ENCODE measurements at places on chromosomes 13 and 19.

- H3K27ac ChIP-seq, result no peak overlapping the region
- no peak for DNase-seq
- no peaks in the 10 kb centered on the region for H3K4me1 ChIP-seq
- no peak overlapping the region for H3K4me3 ChIP-seq
These were observed 469.8 kb downstream of the DCT start for GRCh38 chr13:94009701-94010100.

DNA sequence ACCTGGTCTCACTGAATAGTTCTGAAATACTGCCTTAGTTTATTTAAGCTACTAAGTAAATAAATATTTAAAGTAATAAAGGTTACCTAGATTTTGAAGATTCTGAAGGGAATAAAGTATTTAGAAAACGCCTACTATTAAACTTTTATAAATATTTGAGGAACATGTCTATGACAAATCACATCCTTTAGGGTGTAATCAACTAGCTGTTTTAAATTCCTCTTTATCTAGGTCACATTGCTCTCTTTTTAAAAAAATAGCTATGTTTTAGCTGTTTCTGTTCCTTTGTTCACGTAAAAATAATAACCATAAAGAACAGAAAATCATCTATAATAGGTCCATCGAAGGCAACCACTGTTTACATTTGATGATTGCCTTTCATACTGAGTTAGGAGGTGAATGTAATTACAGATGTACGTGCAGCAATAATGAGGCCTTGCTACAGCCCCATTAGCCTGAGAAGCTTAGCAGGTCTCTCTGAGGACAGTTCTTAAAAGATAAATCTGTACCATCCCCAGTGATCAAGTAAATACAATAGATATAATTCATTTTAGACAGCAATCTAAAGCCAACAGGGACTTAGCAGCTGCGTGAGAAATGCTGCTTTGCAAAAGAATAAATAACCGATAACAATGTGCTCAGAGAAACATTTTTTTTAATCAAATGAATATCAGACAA, 449.5 kb downstream of the LIG4 start:
- no peaks in the 10 kb centered on the region for H3K36me3 ChIP-seq
- H3K27me3 ChIP-seq, result no peaks in the 10 kb centered on the region
- H3K27ac ChIP-seq, result no peak overlapping the region
- no peak overlapping the region for H3K4me3 ChIP-seq
- no peaks in the 10 kb centered on the region for H3K4me1 ChIP-seq
- DNase-seq, result no peak

DNA sequence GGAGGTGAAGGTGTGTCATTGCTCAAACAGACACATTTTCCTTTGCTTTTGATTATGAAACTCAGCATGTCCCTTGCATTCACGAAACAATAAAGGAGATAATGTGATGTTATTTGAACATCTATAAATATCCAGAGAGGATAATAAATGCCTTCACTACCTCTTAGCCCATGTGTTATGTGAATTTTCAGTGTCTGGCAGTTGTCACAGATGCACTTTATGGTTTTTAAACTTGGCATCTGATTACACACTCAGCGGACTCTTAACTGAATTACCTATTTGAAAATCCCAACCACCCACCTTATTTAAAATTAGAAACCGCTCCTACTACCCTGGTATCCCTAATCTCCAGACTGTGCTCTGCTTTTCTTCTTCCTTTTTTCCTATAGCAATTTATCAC, 254.2 kb downstream of the COG6 start:
- no peak for DNase-seq
- H3K36me3 ChIP-seq, result no peaks in the 10 kb centered on the region
- no peak overlapping the region for H3K4me3 ChIP-seq

- H3K36me3 ChIP-seq, result no peaks in the 10 kb centered on the region
- no peaks in the 10 kb centered on the region for H3K4me1 ChIP-seq
- H3K27me3 ChIP-seq, result no peaks in the 10 kb centered on the region
- no peak for DNase-seq
These were observed 40.5 kb upstream of the KLF5 start for GRCh38 chr13:73018336-73018735.

GRCh38 chr13:65529541-65529940, 1700.6 kb downstream of the PCDH9 start:
- H3K4me3 ChIP-seq, result no peak overlapping the region
- DNase-seq, result no peak
- no peaks in the 10 kb centered on the region for H3K4me1 ChIP-seq
- no peak overlapping the region for H3K27ac ChIP-seq
- H3K36me3 ChIP-seq, result no peaks in the 10 kb centered on the region

GRCh38 chr13:101146101-101146898, 270.0 kb downstream of the NALCN start:
- H3K27ac ChIP-seq, result no peak overlapping the region
- H3K27me3 ChIP-seq, result no peaks in the 10 kb centered on the region
- no peak overlapping the region for H3K4me3 ChIP-seq
- no peaks in the 10 kb centered on the region for H3K4me1 ChIP-seq
- no peaks in the 10 kb centered on the region for H3K36me3 ChIP-seq

- no peaks in the 10 kb centered on the region for H3K4me1 ChIP-seq
- DNase-seq, result no peak
- H3K36me3 ChIP-seq, result no peaks in the 10 kb centered on the region
- no peak overlapping the region for H3K27ac ChIP-seq
- H3K4me3 ChIP-seq, result no peak overlapping the region
These were observed 853.3 kb downstream of the GPC5 start for GRCh38 chr13:92251671-92252210.

GRCh38 chr13:107139006-107139405, 571.1 kb upstream of the ARGLU1 start:
- DNase-seq, result no peak
- H3K4me1 ChIP-seq, result no peaks in the 10 kb centered on the region
- H3K36me3 ChIP-seq, result no peaks in the 10 kb centered on the region

- no peaks in the 10 kb centered on the region for H3K36me3 ChIP-seq
- no peaks in the 10 kb centered on the region for H3K27me3 ChIP-seq
- no peak overlapping the region for H3K4me3 ChIP-seq
- H3K27ac ChIP-seq, result no peak overlapping the region
- H3K4me1 ChIP-seq, result no peaks in the 10 kb centered on the region
These were observed 168.1 kb upstream of the IRS2 start for GRCh38 chr13:109954441-109954840.

GRCh38 chr19:12224676-12225075, 61.8 kb downstream of the ZNF136 start:
- H3K36me3 ChIP-seq, result no peaks in the 10 kb centered on the region
- H3K4me1 ChIP-seq, result no peaks in the 10 kb centered on the region
- H3K27me3 ChIP-seq, result no peaks in the 10 kb centered on the region
- no peak overlapping the region for H3K4me3 ChIP-seq

GRCh38 chr19:48487544-48487943, 18.4 kb downstream of the CYTH2 start:
- H3K4me3 ChIP-seq, result no peak overlapping the region
- DNase-seq, result no peak
- H3K27ac ChIP-seq, result no peak overlapping the region
- peaks cover 3% of the 10 kb centered on the region for H3K4me1 ChIP-seq
- H3K36me3 ChIP-seq, result no peaks in the 10 kb centered on the region

GRCh38 chr19:5091018-5091683, 122.2 kb downstream of the KDM4B start:
- H3K4me3 ChIP-seq, result no peak overlapping the region
- peaks cover 2% of the 10 kb centered on the region for H3K4me1 ChIP-seq
- H3K36me3 ChIP-seq, result no peaks in the 10 kb centered on the region
- no peaks in the 10 kb centered on the region for H3K27me3 ChIP-seq

- no peaks in the 10 kb centered on the region for H3K36me3 ChIP-seq
- no peak overlapping the region for H3K4me3 ChIP-seq
- no peak overlapping the region for H3K27ac ChIP-seq
These were observed 2772.2 kb downstream of the PCDH9 start for GRCh38 chr13:64457976-64458375.

DNA sequence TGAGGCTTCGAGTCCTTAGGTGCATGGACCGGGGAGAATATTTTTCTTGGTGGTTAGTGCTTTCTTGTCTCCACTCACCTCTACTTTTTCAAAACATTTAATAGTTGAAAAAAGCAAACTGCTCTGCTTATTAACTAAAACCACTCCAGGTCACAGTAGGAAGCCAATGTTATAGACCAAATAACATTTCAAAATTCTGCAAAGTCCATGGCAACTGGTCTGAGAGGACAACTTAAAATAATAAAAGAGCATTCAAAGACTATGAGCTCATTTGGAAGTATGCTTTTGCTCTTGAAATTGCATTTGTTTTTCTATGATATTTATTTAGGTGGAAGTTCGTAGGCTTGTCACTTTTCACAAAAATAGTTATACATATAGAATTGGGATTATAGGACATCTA, 483.0 kb downstream of the DCT start:
- H3K27ac ChIP-seq, result no peak overlapping the region
- H3K36me3 ChIP-seq, result no peaks in the 10 kb centered on the region
- DNase-seq, result no peak

- DNase-seq, result no peak
- no peaks in the 10 kb centered on the region for H3K27me3 ChIP-seq
- H3K4me3 ChIP-seq, result no peak overlapping the region
These were observed 19.1 kb downstream of the ZNF575 start for GRCh38 chr19:43552198-43552450.

- H3K27me3 ChIP-seq, result no peaks in the 10 kb centered on the region
- H3K4me3 ChIP-seq, result no peak overlapping the region
- H3K36me3 ChIP-seq, result no peaks in the 10 kb centered on the region
- H3K4me1 ChIP-seq, result no peaks in the 10 kb centered on the region
- no peak for DNase-seq
These were observed 500.6 kb upstream of the MIR17HG start for GRCh38 chr13:90846936-90847335.

GRCh38 chr19:8224394-8225145, 15.4 kb downstream of the CERS4 start:
- no peaks in the 10 kb centered on the region for H3K27me3 ChIP-seq
- H3K36me3 ChIP-seq, result no peaks in the 10 kb centered on the region
- no peak overlapping the region for H3K27ac ChIP-seq
- H3K4me1 ChIP-seq, result no peaks in the 10 kb centered on the region
- no peak for DNase-seq

DNA sequence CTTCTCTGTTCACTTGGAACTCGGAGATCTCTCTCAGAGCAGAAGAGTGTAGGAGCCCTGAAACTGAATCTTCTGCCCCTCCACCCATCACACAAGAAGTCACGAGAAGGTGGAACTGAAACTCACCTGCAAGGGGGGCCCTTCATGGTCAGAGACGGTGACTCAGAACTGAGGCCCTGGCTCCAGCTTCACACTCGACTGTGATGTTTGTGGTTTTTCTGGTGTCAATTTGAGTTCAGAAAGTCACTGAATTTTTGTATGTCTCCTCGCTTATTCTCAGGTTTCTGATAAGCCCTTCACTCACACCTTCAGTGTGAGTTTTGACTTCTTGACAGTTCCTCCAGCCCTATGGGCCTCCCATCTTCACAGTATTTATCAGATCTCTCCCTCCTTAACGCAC, 23.1 kb downstream of the SIGLEC5 start:
- no peak for DNase-seq
- no peaks in the 10 kb centered on the region for H3K27me3 ChIP-seq
- no peaks in the 10 kb centered on the region for H3K36me3 ChIP-seq
- H3K4me3 ChIP-seq, result no peak overlapping the region
- no peaks in the 10 kb centered on the region for H3K4me1 ChIP-seq

DNA sequence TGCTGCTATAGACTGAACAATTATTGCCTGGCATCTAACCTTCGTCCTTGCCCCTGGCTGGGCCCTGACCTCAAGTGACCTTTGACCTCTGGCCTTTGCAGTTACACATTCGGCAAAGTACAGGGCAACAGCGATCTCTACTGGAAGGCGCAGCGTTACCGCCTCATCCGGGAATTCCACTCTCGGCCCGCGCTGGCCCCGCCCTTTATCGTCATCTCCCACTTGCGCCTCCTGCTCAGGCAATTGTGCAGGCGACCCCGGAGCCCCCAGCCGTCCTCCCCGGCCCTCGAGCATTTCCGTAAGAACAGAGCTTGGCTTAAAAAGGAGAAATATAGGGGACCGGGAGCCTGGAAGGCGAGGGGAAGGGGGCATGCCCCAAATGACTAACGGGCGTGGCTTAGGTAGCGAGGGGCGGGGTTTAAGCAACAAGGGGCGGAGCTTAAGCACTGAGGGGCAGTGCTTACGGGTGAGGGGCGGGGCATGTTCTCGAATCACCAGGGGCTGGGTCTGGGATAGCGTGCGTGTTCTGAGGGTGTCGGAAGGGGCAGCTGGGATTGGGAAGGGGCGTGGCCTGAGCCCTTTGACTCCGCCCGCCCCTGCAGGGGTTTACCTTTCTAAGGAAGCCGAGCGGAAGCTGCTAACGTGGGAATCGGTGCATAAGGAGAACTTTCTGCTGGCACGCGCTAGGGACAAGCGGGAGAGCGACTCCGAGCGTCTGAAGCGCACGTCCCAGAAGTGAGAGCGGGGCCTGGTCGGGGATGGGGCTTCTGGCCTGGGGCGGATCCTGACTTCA, 52.7 kb downstream of the TRPM4 start:
- H3K4me3 ChIP-seq, result peak overlapping the region; percentile 46
- no peaks in the 10 kb centered on the region for H3K27me3 ChIP-seq

DNA sequence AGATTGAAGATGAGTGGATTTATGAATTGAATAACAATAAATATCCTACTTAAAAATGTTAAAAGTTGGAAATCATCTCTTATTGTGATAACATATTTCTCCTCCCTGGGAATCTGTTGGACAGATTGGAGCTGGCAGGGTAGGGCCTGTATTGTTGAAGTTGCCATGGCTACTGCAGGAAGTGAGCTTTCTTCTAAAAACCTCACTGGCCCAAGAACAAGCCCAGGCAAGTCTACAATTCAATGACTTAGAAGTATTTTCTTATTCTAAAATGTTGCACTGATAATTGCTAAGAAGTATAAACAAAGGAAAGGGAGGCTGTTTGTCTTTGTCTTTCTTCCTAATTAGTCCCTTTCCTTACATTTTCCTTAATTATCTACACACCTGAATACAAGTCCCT, 112.1 kb downstream of the DLEU7 start:
- no peaks in the 10 kb centered on the region for H3K4me1 ChIP-seq
- H3K27ac ChIP-seq, result no peak overlapping the region
- no peak for DNase-seq
- H3K27me3 ChIP-seq, result no peaks in the 10 kb centered on the region

DNA sequence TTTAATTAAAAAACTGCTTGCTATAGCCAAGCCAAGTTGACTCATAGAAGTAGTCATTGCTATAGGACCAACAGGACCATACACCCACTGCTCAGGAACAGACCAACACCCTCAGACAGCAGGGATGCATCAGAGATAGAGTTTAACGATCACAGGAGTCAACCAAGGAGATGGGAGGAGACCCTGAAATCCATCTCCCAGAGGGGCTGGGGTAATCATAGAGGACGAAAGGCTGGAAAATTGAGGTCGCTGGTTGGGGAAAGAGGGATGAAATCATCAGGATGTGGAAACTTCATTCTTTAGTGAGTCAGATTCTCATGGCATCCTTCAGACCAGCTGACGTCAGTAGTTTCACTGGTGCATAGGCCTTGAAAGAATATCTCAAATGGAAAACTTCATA, 160.4 kb upstream of the GPC6 start:
- H3K36me3 ChIP-seq, result no peaks in the 10 kb centered on the region
- no peaks in the 10 kb centered on the region for H3K4me1 ChIP-seq
- H3K4me3 ChIP-seq, result no peak overlapping the region
- no peak for DNase-seq
- H3K27ac ChIP-seq, result no peak overlapping the region

GRCh38 chr19:2724148-2724557, 3.0 kb upstream of the DIRAS1 start:
- H3K4me1 ChIP-seq, result peaks cover 2% of the 10 kb centered on the region
- H3K4me3 ChIP-seq, result no peak overlapping the region
- no peak overlapping the region for H3K27ac ChIP-seq

- no peak overlapping the region for H3K27ac ChIP-seq
- H3K4me3 ChIP-seq, result no peak overlapping the region
- no peaks in the 10 kb centered on the region for H3K36me3 ChIP-seq
- H3K27me3 ChIP-seq, result no peaks in the 10 kb centered on the region
These were observed 10.6 kb upstream of the UBE2S start for GRCh38 chr19:55418185-55418584.
